ENCODE measurements at places on chromosomes 12 and 14.

- no peak for DNase-seq
Observed at GRCh38 chr12:132182711-132183365, 38.6 kb downstream of the NOC4L start.

GRCh38 chr14:93959239-93960107, 16.9 kb downstream of the ASB2 start:
- DNase-seq = peak; percentile 76

GRCh38 chr12:20527417-20528163, 159.3 kb downstream of the PDE3A start:
- no peak for DNase-seq

DNA sequence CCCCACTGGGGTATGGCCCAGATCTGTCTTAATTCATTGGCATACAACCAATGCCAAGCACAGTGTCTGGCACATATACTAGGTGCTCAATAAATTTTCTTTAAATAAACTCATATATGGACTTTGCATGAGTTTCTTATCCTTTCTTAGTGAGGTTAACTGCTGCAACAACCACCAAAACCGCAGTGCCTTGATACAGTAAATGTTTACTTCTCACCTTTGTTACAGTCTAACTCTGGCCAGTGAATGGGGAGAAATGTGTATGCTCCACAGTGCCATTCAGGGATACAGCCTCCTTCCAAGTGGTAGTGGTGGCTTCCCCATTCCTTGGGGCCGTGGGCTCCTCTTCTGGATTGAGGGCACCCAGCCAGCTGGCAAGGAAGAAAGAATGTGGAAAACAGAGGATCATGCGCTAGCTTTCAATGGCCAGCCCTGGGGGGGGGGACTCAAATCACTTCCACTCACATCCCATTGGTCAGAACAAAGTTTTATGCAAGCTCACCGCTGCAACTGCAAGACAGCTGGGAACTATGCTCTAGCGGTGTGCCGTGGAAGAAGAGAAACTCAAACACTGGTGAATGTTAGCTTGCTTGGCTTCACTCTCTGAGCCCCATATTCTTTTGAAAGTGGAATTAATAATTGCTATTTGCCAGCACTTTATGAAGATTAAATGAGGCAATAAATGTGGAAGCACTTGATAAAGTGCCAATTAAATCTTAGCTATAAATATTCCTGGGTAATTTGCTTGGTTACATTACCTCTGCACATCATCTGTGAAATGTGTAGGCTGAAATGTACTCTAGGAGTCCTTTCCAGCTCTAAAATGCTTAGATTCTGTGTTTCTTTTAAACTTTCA, 51.0 kb upstream of the SOCS2 start:
- no peak for DNase-seq

DNA sequence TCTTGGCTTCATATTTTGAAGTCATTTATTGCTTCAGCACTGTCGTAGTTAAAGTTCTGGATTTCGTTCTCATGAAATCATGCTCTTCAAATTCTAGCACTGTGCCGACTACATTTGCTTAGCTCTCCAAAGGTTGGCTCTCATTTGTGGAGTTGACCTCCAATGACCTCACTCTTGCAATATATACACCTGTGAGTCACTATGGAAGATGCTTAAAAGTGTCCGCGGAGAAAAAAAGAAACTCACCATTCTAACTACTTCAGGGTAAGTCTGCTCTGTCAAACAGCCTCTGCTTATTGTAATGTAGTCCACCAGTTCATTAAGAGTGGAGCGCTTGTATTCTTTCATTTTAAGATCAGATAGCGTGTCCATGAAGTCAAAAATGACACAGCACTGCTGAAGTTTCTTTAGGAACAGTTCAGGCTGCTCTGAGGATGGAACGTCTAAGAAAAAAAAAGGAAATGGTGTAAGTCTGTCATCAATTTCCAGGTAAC, 89.7 kb downstream of the PPP2R5E start:
- DNase-seq = no peak

- DNase-seq = no peak
Observed at GRCh38 chr14:88870777-88871176, 46.3 kb downstream of the TTC8 start.

DNA sequence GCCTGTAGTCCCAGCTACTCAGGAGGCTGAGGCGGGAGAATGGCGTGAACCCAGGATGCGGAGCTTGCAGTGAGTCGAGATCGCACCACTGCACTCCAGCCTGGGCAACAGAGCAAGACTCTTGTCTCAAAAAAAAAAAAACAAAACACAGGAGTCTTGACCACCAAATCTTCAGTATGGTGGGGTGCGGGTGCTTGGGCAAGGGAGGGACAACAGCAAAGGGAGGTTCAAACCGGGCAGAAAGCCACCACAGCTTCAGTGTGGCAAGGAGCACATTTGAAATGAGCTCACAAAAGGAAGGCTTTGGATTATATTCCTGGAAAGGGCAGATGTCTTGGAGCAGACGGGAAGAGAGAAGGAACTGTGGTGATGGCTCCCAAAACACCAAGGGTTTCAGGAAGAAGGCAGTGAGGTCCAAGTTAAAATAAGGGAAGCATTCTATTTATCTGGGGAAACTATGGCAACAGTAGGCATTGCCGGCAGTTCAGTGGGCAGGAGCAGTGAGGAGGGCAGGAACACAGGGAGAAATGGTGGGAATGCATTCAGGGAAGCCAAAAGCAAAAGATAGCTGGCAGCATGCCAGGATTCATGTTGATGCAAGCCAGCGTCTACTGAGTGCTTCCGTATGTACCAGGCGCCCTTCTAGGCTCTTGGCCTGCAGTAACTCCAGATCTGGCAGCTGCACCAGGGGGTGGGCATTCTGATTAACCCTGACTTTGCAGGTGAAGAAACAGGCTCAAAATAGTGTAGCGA, 51.0 kb upstream of the SRSF5 start:
- DNase-seq = no peak

- DNase-seq = no peak
Observed at GRCh38 chr14:54470701-54471100, 18.1 kb downstream of the GMFB start.

DNA sequence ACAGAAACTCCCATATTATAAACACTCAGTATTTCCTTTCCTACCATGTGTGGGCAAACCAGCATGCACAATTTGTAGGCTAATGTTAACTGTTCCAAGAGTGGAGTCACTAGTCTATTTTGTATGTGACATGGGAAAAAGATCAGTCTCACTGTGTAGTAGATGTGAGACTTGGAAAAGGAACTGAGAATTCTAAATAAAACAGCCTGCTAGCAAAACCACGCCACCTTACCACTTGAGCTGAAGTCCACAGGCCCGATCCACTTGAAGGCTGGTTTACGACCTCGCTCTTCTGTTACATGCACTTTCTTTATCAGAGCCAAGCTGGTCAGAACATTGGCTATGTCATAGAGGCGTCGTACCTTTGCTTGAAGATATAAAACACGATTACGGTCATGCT, 22.5 kb downstream of the E2F7 start:
- DNase-seq = no peak

GRCh38 chr12:130115646-130116045, 46.6 kb upstream of the FZD10 start:
- no peak for DNase-seq

- no peak for DNase-seq
Observed at GRCh38 chr14:54686219-54686870, 119.4 kb downstream of the SAMD4A start.

DNA sequence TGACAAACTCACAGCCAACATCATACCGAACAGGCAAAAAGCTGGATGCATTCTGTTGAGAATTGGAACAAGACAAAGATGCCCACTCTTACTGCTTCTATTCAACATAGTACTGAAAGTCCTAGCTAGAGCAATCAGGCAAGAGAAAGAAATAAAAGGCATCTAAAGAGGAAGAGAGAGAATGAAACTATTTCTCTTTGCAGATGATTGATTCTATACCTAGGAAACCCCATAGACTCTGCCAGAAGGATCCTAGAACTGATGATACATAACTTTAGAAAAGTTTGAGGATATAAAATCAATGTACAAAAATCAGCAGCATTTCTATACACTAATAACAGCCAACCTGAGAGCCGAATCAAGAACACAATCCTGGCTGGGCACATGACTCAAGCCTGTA, 6.1 kb upstream of the ANO6 start:
- no peak for DNase-seq

GRCh38 chr12:23431006-23431405, 518.5 kb downstream of the SOX5 start:
- DNase-seq = no peak

DNA sequence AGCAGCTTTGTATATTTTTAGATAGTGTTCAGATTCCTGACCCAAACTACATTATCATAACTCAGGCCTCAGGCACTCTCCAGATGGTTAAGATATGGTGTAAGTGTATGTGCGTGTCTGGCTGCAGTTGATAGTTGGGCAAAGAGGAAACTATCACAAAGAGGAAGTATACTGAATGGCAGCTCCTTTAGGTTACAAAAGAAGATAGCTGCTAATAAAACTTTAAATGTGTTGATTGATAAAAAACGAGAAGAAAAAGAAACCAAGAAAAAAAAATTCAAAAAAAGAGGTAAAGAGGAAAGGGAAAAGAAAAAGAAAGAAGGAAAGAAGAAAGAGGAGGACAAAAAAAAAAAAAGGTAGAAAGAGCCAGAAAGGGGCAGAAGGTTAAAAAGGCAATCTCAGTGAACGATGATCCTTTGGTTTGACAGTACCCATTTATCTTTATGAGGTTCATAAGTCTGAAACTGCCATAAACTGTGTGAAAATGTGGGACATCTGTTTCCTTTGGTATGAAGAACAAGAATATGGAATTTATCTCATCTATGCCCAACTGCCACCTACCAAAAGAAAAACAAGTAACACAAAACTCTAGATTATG, 42.2 kb downstream of the TAOK3 start:
- no peak for DNase-seq

DNA sequence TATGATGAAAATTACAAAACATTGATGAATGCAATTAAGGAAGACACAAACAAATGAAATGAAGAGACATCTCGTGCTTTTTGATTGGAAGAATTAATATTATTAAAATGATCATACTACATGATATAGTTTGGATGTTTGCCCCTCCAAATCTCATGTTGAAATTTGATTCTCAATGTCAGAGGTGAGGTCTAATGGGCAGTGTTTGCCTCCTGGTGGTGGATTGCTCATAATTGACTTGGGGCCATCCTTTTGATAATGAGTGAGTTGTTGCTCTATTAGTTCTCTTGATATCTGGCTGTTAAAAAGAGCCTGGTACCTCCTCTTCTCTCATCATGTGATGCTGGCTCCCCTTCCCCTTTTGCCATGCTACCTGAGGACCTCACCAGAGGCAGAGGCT, 56.7 kb downstream of the CD163L1 start:
- no peak for DNase-seq

- DNase-seq = no peak
Observed at GRCh38 chr12:2250797-2251196, 198.0 kb downstream of the CACNA1C start.

DNA sequence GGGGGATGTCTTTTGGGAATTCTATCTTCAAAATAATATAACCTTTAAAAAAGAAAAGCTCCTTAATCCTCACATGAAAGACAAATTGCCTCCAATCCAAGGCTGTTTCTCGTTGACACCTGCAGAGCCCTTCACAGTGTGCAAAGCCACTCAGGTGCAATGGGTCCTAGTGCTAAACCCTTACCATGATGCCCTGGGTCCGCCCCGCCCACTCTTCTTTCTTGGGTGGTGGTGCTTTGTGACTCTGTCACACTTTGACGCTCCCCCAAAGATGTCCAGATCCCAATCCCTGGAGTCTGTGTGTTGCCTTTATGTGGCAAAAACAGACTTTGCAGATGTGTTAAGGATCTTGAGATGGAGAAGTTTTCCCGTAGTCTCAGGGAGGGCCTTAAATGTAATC, 29.7 kb downstream of the CLMN start:
- no peak for DNase-seq

- no peak for DNase-seq
Observed at GRCh38 chr12:88951177-88951576, 370.9 kb upstream of the KITLG start.

GRCh38 chr12:69131077-69131476, 108.3 kb upstream of the CPSF6 start:
- DNase-seq = no peak

GRCh38 chr12:111120578-111120977, 200.2 kb upstream of the MYL2 start:
- DNase-seq = no peak

- no peak for DNase-seq
Observed at GRCh38 chr12:4579305-4580102, 17.5 kb downstream of the DYRK4 start.

Measured in stimulated activated CD4-positive, alpha-beta T cell treated with anti-CD3 and anti-CD28 coated beads, Interleukin-1b, Interleukin-23, amount 100 ng/mL, for 1 hour (primary cell).